SW 1271 (cell line): ENCODE measurements at places on chromosomes 3 and 15.

- no peak for DNase-seq
Measured at GRCh38 chr15:86571873-86572272, 492.2 kb downstream of the AGBL1 start.

GRCh38 chr3:44511238-44511566, 33.7 kb upstream of the ZNF445 start:
- DNase-seq, result no peak

DNA sequence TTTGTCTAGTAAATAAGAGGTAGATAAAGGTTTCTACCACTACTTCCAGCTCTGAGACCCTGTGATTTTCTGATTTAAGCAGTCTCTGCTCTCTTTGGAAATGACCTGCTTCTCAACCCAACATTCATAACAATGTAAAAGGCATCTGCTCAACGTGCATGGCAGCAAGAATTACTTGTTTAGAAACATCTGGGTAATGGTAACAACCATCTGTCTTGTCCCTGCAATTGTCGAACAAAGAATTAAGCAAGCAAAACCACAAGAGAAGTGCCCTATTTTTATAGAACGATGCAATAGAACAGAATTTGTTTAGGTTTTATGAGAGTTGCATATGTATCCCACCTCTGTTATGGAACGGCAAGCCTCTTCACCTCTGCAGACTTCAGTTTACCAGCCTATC, 7.1 kb upstream of the FSIP1 start:
- no peak for DNase-seq

GRCh38 chr3:20846066-20846465, 660.1 kb upstream of the SGO1 start:
- DNase-seq, result no peak

DNA sequence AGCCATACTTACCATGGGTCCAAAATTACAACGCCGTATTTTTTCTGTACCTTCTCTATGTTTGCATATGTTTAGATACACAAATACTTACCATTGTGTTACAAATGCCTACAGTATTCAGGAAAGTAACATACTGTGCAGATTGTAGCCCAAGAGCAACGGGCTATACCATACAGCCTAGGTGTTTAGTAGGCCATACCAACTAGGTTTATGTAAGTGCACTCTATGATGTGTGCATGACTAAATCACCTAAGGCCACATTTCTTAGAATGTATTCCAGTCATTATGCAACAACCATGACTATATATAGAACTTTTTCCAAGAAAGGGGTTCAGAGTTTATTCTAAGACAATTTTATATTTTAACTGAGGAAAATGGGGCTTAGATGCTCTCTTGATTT, 411.7 kb downstream of the MAGI1 start:
- DNase-seq, result no peak

DNA sequence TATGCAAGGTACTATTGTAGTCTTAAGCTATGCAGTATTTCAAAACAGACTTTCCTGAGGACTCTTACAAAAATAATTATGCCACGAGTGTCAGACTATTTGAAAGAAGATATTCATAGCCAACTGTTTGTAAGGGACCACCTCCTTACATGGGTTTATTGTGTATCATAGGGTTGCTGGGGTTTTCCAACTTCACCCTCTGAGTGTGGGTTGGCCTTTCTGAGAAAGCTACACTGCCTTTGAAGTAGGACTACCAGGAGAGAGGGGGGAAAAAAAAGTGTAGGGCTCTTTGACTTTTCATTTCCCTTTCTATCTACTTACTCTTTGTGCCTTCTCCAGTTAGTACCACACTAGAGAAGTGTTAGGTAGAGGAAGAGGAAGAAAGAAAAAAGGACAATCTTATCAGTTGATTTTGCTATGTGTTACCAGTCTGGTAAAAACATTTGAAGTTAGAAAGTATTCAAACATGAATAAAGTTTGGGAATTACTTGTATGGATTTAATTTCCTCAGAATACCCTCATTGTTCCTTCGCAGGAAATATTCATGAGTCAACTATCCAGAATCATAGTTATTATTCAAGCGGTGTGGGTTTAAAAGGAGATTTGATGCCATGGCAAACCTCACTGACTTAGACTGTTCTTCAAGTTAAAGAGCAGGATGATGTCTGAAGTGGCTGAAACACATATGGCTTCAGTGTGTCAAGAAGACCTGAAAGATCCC, 329.3 kb upstream of the THBS1 start:
- DNase-seq, result no peak

DNA sequence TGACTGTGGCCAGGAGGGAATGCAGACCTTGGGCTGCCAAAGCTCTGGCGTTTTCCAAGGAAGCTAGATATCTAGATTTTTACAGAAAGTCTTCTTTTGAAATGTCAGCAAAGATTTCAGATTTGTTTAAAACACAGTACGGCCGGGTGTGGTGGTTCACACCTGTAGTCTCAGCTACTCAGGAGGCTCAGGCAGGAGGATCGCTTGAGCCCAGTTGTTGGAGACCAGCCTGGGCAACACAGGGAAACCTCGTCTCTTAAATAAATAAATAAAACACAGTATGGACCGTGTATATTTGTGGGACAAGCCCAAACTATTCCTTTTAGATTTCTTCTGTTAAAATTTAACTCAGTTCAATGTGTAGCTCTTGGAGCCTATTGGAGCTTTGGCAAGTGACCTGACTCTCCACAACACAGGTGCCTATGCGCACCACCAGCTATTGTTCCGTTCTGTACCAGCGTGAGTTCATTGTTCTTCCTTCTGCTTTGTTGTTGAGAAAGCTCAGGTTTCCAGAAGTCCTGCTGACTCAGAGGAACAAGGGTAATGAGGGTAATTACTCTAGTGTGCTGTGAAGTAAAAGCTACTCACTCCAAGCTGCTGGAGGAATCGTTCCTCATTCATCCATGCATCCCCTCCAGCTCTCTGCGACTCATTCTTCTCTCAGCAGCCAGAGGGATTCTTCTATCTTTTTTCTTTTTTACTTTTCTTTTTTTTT, 73.1 kb upstream of the SLC6A6 start:
- no peak for DNase-seq

DNA sequence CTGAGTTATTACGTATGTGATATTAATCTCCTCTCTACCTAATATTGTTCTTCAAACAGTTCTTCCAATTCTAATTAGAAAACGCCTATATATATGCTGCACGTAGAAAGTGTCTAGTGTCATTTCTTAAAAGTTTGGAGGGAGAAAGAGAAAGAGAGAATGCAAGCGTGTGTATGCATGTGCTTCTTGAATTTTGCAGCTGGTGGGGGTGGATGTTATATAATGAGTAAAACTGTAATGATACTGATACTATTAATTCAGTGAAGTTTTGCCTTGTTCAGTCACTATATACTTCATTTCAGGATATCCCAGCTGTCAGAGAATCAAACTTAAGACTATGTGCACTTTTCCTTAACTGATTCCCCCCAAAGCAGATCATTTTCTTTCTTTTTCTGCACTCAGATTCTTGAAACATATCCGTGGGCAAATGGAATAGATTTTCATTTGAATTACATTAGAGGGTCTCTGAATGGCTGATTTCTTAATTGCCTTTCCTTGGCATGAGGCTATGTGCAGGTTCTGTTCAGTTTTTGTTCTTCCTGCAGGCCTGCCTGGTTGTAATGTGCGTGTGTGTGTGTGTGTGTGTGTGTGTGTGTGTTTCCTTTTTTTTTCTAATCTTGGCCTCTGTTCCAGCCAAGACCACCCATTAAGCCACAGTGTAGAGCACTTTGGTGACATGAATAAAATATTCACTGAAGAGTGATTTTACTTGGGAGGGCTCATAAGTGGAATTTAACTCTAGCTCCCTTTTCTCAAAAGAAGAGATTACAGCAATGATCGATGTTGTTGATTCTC, 617.5 kb downstream of the RBMS3 start:
- no peak for DNase-seq

- no peak for DNase-seq
Measured at GRCh38 chr3:53801319-53801718, 44.9 kb downstream of the CHDH start.

GRCh38 chr3:52845691-52846431, 11.0 kb upstream of the MUSTN1 start:
- no peak for DNase-seq

- DNase-seq, result no peak
Measured at GRCh38 chr3:12420393-12420792, 63.9 kb upstream of the TSEN2 start.

DNA sequence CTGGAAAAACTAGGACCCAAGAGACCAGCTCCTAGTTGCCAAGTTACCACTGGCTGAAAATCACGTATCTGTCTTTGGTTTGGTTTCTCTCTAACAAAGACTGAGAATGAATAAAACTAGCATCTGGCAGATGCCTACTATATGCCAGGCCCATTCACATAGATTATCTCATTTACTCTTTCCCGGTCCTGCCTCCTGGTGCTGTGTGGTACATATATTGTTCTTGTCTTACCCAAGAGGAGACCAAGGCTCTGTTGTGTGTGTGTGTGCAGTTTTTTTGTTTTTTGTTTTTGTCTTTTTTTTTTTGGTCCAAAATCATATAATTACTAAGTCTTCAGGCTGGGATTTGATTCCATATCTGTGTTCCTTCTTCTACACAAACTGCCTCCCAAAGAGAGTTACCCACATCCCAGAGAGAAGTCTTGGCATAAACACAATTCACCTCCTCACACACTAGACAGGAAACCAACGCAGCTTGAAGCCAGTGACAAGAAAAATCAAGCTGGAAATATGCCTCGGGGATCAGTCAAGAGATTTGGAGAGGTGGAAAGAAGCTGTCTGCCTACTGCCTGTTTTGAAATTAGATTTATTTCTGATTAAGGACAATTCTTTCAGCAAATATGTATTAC, 891 bp downstream of the AHSG start:
- no peak for DNase-seq

GRCh38 chr15:60044636-60045270, 40.6 kb downstream of the FOXB1 start:
- no peak for DNase-seq

DNA sequence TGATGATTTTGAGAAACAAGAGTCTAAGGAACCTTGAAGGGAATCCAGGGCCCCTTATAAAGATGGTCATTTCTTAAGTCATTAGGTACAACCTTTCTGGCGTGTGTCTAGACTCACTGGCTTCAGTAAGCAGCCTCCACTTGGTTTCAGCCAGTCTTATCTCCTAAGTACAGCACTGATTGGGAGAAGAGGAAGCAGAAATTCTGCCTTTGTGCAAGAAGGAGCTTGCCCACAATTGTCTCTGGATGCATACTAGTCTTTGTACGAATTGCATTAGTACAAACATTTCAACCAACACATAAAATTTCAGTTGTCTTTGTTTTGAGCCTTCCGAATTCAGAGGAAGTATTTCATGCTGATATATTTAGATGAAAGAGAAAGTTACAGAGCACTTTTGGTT, 139.4 kb downstream of the SLCO3A1 start:
- no peak for DNase-seq

DNA sequence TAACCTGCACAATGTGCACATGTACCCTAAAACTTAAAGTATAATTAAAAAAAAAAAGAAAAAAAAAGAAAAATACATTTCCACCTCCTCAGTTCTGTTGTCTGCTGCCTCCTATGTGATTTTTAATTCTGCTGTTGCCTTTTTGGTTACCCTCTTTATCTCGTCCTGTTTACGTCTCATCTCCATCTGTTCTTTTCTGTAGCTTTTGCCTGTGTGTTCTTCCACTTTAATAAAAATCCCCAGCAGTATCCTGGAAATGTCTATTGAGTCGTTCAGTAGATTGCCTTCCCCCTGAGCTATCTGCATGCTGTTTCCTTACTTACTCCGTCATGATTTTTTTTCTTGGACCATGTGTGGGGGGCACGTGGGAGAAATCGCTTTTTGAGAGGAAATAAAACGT, 302.5 kb downstream of the FEZF2 start:
- DNase-seq, result no peak

GRCh38 chr3:35932995-35933394, 293.7 kb downstream of the ARPP21 start:
- DNase-seq, result peak; percentile 43

DNA sequence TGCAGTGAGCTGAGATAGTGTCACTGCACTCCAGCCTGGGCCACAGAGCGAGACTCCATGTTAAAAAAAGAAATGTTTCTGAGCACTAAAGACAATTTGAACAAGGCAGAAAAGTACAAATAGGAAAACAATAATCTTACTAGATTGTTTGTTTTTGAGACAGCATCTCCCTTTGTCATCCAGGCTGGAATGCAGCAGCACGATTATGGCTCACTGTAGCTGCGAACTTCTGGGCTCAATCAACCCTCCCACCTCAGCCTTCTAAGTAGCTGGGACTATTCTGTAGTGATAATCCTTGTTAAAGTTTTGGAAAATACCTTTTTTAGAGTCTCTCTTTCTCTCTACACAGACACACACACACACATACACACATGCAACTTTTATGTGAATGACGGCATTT, 107.1 kb downstream of the LPP start:
- DNase-seq, result no peak
